ENCODE measurements at places on chromosomes 7 and 10.
A peak's percentile ranks its signal among the peaks of the same experiment; 100 is the strongest.

- no peak for DNase-seq
These were observed 57.7 kb downstream of the PPP1R3C start for GRCh38 chr10:91575044-91575610.

DNA sequence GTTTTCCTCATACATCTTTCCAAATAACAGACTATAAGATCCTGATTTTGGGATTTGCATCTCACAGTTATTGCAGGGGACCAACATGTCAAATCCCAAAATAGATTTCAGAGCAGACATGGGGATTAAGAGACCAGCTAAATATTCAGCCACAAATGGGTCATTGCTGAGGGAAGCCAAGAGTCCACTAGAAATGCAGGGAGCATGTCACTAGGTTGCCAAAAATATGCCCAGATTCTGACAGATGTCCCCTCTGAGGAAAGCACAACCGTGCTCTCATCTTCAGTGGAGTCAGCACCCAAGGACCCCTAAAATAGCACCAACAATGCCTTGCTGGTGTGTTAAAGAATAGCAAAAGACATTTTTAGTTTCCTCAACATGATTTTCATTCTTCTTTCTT lies 56.2 kb upstream of the AGK start:
- DNase-seq = no peak

DNA sequence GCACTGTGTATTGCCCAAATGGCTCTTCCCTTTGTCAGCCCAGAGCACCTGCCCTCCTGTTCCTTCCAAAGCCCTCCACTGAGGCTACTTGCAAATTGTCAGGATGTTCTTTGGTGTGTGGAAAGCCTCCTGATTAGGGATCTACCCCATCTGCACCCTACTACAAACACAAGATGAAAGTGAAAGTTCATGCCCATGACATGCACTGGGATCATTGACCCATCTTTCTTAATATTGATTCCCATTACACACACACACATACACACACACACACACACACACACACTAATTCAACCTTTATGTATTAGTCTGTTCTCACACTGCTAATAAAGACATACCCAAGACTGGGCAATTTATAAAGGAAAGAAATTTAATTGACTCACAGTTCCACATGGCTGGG lies 213.7 kb upstream of the IGFBP3 start:
- DNase-seq = no peak

DNA sequence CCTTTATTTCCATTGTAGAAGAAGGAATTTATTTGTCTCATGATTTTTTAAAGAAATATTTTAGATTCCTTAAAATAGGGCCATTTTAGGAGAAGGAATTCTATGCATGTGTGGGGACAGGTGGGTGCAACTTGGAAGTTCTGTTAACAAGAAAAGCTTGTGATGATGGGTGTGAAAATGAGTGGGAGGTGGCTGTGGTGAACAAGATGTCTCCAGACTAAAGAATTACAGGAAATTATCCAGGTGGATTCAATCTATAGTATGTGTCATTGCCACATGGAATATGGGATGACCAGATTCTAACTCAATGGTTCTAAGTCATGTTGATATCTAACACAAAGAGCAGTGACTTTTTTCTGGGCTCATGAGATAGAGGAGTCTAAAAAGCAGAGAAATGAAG lies 229.6 kb upstream of the IGFBP3 start:
- DNase-seq = no peak

- DNase-seq = no peak
These were observed 85.9 kb upstream of the AGBL3 start for GRCh38 chr7:134900166-134900982.

DNA sequence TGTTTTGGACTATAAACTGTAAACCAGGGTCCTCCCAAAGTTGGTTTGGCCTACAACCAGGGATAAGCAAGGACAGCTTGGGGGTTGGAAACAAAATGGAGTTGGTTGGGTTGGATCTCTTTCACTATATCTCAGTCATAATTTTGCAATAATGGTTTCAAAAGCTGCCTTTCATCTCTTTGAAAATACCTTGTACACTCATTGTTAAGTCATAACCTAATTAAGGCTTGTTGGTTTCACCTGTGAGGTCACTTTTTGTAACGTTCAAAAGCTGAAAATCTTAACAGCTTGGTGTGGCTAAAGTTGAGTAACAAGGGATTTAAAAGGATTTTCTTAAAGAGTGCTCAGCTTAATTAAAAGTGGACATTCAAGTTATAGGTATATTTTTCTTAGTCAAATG lies 476.1 kb downstream of the IPMK start:
- DNase-seq = no peak

DNA sequence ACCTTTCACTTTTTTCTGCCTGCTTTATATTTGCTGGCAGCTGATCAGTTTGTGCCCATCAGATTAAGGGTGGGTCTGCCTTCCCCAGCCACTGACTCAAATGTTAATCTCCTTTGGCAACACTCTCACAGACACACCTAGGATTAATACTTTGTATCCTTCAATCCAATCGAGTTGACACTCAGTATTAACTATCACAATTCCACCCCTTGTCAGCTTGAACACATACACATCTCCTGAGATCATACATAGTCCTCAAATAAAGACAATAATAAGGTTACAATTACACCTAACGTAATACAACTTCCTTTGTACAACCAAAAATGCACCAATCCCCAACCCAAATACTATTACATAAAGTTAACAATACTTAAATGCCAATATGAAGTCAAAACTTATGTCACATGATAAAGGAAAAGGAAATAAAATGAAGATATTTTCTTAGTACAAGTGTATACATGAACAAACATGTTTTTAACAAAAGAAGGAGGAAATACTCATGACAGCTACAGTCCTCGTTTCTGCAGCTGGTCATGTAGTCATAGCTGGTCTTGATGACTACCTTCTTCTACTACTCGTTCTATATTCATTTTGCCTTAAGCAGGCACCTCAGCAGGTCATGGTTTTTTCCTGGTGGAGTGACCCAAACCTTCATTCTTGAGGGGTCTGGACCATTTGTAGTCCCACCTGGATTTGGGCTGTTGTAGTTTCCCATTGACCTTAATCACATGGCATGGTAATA lies 96.7 kb upstream of the CABCOCO1 start:
- no peak for DNase-seq

- DNase-seq = no peak
These were observed 68.9 kb downstream of the RBM33 start for GRCh38 chr7:155713384-155713783.

GRCh38 chr10:80938903-80939302 lies 401.2 kb downstream of the SH2D4B start:
- DNase-seq = no peak

- no peak for DNase-seq
These were observed 26.6 kb downstream of the DIP2C start for GRCh38 chr10:662686-663465.

DNA sequence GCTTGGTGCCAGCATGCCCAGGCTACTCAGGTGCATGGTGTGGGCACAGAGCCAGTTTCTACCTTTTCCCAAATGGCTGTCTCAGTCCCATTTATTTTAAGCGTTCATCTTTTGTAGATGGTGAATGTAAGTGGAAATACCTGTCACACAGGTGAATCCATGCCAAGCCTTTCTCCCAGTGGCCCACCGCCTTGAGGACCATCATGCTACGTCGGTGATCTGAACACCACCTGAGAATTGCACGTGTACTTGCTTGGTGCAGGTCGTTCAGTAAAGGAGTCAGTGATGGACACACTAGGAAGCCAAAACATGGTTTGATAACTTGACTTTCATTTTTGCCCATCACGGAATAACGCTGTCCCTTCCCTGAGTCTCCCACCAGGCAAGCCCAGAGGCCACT lies 666.7 kb upstream of the FOXK1 start:
- no peak for DNase-seq

- DNase-seq = peak; percentile 66
These were observed 264.1 kb downstream of the OTUD1 start for GRCh38 chr10:23702977-23703414.

DNA sequence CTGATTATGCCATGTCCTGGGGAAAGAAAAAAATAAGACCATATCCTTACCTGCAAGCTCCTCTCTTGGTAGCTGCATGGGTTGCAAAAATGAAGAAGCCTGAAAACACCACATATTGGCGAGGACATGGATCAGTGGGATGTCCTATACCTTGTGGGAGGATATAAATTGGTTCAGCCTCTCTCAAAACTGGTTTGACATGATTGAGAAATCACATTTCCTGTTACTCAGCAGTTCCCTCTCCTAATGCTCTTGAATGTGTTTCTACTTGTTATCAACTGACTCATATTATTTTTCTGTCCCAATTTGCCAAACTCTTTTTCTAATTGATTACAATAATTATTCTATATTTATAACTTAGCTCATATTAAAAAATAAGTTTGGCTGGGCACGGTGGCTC lies 380.2 kb downstream of the EXOC4 start:
- no peak for DNase-seq

DNA sequence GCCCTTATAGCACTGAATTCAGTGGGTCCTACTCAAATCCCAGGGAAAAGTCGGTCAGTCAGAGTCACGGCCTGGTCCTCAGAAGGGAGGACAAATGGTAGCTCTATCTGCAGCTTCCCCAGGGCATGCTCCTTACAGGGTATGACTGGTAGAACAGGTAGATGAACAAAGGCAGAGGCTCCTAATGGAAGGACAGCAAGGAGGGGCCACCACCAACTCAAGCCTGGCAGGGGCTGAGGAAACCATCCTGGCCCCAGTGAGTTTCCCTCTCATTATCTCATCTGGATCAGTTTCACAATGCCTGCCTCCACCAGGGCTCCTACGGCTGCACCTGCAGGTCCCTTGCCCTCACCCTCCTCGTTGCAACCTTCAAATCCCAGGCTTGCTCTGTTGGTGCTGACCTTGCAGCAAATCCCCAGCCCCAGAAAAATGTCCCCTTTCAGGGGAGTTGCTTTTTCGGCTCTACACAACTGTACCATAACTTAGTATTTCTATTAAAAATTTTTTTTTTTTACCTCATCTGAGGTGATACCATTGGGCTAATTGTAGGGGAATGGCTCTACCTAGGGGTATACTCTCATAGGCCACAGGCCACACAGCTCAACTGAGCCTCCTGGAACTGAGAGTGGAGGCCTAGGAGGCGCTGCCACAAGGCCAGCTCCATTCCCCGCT lies 2.4 kb upstream of the MYO1G start:
- DNase-seq = peak; percentile 61

- no peak for DNase-seq
These were observed 166.9 kb downstream of the CPEB3 start for GRCh38 chr10:92124020-92124419.

DNA sequence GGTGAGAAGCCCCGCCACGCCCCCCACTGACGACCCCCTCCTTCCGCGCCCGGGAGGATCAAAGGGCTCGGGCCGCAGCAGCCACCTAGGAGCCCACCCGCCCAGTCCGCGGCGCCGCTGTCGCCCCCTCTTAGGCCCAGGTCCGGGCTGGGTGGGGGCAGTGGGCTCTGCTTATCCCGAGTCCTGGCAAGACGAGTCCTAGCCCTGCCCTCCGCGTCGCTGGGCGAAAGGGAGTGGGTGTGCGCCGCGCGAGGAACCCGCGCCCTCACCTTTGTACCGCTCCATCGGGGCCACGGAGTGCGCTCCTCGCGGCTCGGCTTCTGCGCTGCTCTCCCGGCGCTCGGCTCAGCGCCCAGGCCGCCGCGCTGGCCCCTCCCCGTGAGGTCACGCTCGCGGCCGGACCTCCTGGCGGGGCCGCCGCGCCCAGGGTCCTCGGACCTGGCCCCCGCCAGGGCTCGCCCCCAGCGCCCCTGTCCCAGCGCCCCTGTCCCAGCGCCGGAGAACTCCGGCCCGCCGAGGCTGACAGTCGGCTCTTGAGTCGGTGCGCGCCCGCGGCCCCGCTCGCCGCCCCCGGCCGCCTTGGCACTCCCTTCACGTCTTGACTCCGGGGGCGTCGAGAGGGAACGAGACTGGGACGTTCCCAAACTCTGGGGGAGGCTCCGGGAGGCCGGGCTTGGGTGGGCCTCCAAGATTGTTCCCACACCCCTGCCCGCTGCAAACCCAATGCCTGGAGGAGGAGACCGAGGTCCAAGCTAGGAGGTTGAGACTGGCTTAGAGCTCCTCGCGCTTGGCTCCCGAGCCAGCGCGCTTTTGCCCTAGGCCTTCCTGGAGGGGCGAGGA lies at the start of gene AFAP1L2:
TSS of gene AFAP1L2 (minus strand) at position 332 of the 840 bp plus-strand sequence. CDS start at position 285, 47 bp downstream.
- DNase-seq = no peak

GRCh38 chr10:79602953-79603352 lies 7.8 kb upstream of the SFTPA1 start:
- DNase-seq = no peak

DNA sequence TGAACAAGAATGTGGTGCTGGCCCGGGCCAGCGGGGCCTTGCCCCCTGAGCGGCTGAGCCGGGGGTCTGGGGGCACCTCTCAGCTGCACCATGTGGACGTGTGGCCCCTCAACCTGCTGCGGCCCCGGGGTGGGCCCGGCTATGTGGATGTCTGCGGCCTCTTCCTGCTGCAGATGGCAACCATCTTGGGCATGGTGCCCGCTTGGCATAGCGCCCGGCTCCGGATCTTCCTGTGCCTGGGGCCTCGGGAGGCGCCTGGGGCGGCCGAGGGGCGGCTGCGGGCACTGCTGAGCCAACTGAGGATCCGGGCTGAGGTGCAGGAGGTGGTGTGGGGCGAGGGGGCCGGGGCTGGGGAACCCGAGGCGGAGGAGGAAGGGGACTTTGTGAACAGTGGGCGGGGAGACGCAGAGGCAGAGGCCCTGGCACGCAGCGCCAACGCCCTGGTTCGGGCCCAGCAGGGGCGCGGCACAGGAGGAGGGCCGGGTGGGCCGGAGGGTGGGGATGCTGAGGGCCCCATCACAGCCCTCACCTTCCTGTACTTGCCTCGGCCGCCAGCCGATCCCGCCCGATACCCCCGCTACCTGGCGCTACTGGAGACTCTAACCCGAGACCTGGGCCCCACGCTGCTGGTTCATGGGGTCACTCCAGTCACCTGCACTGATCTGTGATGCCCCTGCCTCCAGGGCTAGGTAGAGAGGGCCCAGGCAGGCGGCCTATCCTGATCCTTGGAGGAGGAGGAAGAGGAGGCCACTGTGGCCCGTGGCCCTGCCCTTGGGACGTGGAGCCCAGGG lies 1.1 kb upstream of the TRIP6 start:
- DNase-seq = no peak

- DNase-seq = no peak
These were observed 4.6 kb upstream of the C10orf95 start for GRCh38 chr10:102455893-102456471.

GRCh38 chr7:112945046-112945445 lies 141.6 kb downstream of the GPR85 start:
- no peak for DNase-seq

DNA sequence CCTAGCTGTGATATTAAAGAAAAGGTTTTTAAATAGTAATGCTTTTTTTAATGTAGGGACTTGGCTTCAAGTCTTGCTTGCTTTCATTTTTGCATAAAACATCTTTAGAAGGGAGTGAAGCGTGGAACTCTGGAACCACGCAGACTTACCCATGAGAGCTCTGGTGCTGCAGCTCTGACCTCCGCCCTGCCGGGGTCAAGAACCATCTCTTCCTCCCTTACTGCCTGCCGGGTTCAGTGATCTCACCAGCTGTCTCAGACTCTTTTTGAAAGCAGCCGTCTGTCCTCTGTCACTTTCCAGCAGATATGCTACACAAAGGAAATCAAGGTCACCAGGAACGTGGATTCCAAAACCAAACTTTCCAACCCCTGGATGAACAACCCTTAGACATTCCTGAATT lies 353.8 kb downstream of the GPR37 start:
- no peak for DNase-seq
